ENCODE measurements at places on chromosomes 3 and 15.

GRCh38 chr3:107664614-107665013 is 141.9 kb downstream of the BBX start:
- no peak for DNase-seq

GRCh38 chr15:46543626-46544025 is 908.8 kb downstream of the SQOR start:
- no peak for DNase-seq

GRCh38 chr3:126685493-126685892 is 18.5 kb upstream of the CHCHD6 start:
- DNase-seq: no peak

GRCh38 chr3:152909180-152909883 is 74.4 kb downstream of the P2RY1 start:
- DNase-seq: no peak

DNA sequence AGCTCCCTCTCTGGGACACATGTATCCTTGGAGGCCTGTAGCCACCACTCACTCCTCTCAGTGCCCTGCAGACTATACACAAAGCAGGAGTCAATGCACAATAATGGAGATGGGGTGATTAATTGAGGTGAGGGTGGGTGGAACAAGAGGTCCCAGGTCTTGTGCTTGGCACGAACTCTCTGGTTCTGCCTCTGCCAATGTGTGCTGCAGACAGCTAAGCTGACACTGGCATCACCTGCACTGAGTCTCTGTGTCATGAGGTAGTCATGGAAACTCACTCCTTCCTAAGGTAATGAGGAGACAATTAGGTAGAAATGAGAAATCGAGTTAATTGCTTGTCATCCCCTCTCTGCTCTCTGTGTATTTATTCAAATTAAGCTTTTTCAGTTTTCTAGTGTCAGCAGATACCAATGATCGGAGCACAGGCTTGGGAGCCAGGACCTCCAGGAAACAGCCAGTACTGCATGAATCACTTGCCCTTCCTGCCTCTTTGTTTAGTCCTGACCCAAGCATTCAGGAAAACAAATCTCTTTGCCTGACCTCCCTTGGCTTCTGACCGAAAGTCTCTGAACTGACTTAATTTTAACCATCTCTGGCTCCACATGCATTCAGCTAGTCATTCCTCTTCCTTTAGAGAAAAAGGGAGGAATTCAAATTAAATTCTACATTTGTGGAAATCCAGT is 56.7 kb downstream of the DRD3 start:
- DNase-seq: no peak

DNA sequence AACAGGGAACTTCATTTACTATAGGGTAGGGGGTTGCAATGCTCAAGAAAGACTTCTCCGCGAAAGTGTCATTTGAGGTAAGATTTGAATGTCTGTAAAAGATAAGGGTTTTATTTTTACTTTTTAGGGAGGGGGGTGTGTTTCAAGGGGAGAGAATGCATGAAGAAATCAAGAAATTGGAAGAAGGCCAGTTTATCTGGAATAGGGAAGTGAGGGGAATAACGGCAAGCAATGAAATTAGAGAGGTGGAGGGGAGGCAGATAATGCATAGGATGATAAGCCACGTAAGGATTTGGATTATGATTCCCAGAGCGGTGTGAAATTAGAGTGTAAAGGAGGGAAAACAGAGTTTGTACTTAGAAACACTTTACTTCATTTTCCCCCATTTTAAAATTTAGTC is 63.0 kb upstream of the MB21D2 start:
- no peak for DNase-seq

DNA sequence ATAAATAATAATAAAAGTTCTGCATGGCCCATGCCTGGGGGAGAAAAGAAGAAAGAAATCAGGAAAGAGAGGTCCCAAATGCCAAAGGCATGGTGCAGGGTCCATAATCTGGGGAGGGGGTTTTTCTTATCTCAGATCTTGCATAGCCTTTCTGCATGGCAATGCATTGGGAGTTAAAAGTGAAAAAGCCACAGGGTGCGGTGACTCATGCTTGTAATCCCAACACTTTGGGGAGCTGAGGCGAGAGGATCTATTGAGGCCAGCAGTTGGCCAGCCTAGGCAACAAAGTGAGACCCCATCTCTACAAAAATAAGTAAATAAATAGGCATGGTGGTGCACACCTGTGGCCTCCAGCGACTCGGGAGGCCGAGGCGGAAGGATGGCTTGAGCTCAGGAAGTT is 76.8 kb upstream of the GATA2 start:
- DNase-seq: no peak

DNA sequence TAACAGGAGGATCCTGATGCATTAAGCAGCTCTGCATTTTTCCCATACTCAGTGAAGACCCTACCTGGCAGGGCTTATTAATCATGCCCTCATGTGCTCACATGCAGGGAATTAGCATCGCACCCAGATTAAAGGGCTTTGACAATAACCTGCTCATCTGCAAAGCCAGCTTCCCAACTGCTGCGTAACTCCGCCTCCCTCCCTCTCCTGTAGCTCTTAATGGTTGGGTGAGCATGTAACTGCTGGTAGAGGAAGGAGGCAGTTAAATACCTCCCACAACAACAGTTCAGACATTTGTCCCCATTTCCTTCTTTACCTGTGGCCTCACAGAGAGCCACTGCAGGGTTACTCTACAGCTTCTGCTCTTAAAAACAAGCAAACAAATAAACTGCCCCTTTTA is 203.6 kb upstream of the WNT5A start:
- DNase-seq: no peak

DNA sequence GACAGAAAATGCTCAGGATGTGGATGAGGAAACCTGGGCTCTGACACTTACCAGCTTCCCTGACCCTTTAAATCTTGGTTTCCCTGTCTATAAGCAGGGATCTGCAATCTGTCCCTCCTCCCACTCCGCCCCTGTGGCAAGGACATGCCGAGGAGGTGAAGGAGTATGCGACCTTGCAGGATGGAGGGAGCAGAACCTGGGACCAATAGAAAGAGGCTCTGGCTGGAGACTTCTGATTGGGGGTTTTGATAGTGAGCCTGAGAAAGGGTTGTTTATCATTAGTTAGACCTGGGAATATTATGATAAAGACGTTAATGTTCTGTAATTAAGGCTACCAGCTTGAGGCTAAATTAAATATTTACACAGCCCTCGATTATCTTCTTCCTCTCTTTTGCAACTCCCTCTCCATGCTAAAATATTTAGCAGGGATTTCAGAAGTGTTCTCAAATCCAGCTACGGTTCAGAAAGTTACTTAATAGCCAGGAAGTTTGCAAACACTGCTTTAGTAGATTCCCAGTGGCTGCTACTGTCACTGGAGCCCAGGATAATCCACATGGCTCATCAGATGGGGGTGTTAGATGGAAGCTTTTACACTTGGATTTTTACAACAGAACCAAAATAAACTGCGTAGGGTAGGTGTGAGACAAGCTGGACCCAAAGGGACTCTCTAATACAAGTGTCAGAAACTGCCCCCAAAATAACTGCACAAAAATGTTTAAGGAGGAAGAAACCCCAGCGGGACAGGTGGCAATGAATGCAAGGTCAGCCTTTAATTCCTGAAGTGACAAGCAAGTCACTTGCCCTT is 9.2 kb upstream of the PAQR5 start:
- DNase-seq: no peak

DNA sequence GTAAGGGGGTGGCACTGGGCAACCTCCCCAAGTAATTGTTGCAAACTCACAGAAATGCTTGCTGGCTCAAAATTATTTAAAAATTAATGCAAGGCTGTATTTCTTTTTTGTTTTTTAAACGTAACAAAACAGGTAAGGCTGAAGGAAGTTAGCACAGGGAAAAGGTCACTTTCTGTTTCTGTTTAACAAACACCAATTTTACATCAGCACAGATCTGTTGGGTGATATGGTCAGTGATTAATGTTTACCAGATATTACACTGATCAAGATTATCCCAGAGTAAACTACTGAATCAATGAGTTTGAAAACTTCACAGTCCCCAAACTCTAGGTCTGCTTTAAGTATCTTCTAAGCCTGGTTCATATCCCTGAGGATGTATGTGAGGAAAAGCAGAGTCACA is 558.0 kb downstream of the FOXP1 start:
- no peak for DNase-seq

- no peak for DNase-seq
These were observed 59.3 kb downstream of the IL16 start for GRCh38 chr15:81255958-81256320.

- no peak for DNase-seq
These were observed 61.0 kb downstream of the GTPBP8 start for GRCh38 chr3:113051787-113052186.

DNA sequence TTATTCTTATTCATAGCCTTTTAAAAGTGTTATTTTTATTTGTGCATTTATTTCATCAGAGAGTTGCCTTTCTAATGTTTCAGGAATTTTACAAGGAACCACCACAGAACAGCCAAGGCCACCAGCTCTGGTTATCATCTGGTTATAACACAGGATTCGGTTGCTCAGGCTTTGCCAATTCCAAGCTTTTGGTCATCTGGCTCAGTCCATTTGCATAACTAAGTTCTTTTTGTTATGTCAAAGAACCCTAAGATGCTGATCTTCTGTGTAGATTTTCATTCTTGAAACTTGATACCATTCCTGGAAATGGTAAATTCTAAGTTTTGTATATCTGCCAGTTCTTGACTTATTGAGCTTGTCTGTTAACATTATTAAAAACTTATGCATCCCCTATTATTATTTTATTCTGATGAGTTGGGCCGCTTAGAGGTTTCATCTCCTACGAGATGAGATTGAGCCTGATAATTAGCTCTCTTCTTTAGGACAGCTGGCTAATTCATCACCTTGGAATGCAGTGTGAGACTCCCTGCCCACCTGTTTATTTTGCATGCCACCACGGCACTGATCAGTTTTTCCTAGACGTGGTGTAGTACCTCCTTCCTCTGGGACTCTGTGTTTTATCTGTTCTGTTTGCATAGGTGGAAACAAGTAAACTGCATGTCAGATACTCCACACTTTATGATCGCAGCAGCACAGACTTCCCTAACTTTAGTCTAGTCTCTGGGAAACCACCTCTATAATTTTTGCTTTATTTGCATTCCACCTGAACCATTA is 264.8 kb downstream of the SLCO3A1 start:
- no peak for DNase-seq

- DNase-seq: no peak
These were observed 4.2 kb downstream of the RARB start for GRCh38 chr3:25432176-25432720.

DNA sequence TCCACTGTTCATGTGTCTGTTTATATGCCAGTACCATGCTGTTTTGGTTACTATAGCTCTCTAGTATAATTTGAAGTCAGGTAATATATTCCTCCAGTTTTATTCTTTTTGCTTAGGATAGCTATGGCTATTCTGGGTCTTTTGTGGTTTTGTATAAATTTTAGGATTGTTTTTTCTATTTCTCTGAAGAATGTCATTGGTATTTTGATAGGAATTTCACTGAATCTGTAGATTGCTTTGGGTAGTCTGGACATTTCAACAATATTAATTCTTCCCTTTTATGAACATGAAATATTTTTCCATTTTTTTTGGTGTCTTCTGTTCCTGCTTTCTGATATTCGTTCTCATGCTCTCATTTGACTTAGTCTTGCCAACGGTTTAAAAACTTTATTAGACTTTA is 39.6 kb downstream of the GREM1 start:
- DNase-seq: no peak

GRCh38 chr3:162117961-162118360 is 621.4 kb downstream of the OTOL1 start:
- no peak for DNase-seq

DNA sequence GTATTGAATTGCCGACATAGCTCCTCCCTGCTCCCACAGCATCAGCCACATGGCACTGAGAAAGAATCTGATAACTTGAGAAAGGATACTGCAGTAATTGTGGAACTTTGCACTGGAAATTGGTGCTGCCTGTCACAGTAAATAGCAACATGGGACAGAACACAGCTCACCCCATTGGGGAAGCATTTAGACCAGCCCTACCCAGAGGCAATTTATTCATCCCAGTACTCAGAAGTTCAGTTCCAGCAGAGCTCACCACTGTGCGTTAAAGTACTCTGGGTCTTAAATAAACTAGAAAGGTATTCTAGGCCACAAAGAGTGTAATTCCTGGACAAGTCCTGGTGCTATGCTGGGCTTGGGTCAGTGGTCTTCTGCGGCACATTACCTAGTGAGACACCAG is 347.1 kb downstream of the PYDC2 start:
- no peak for DNase-seq

DNA sequence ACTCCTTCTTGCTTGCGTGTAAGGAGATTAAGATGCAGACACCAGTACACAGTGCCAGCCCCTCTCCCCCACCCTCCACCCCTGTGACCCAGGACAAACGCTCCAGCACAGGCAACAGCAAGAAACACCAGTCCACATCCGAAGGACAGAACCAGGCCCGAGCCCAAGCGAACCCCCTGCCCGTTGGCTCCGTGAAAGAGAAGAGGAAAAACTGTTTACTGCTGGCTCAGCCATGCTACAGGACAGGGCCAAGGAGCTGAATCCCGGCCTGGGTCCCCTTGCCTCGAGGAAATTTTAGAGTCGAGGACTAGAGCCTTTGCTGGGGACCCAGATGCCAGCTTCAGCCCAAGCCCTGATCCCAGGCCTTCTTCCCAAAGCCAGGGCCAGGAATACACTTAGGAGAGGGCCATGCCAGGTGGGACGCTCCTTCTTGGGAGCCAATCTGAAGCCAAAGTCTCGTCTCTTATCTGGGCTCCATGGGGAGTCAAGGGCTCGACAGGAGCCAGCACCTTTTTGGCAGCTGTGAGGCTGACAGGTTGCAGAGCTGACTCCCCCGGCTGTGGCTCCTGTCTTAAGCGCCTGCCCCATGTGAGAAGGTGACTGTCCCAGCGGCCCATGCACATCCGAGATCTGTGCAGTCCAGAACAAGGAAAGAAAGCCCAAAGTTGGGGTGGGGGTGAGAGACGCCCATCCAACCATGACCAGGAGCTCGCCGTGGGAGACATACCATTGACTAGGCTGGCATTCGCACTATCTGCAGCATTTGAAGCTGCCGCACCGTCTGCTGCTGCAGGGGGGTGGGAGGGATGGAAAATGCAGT is 63.8 kb upstream of the SEC13 start:
- no peak for DNase-seq

DNA sequence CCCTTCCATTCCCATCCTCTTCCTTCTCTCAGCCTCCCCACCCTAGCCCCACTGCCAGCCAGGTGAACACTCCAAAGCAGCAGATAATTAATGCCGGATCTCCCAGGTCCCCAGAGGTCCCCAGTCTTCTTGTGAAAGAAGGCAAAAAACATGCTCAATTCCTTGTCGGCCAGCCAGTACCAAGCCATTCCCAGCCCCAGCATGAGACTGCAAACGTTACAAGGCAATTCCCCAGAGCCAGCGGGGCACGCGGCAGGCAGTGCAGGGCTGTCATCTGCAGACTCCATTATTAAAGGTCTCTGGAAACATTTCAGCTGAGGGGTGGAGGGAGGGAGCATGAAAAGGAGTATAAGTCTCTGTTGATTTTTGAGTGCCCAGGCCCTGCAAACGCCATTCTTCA is 117.8 kb downstream of the XXYLT1 start:
- DNase-seq: no peak

GRCh38 chr15:80379693-80380092 is 24.5 kb upstream of the ARNT2 start:
- DNase-seq: no peak

GRCh38 chr3:44504566-44504965 is 27.1 kb upstream of the ZNF445 start:
- no peak for DNase-seq

GRCh38 chr15:91040856-91041255 is 18.5 kb upstream of the VPS33B start:
- no peak for DNase-seq

All from stimulated activated CD4-positive, alpha-beta T cell treated with anti-CD3 and anti-CD28 coated beads, TNF-alpha, amount 100 ng/mL, for 4 hours (primary cell).